ENCODE measurements at places on chromosomes 11 and 22.

GRCh38 chr11:65401073-65401802 is 14.8 kb downstream of the FRMD8 start:
- no peak for DNase-seq

- DNase-seq = no peak
Observed at GRCh38 chr11:804599-804964, 449 bp downstream of the PIDD1 start.

GRCh38 chr11:134243913-134244312 is 9.2 kb downstream of the THYN1 start:
- DNase-seq = no peak

DNA sequence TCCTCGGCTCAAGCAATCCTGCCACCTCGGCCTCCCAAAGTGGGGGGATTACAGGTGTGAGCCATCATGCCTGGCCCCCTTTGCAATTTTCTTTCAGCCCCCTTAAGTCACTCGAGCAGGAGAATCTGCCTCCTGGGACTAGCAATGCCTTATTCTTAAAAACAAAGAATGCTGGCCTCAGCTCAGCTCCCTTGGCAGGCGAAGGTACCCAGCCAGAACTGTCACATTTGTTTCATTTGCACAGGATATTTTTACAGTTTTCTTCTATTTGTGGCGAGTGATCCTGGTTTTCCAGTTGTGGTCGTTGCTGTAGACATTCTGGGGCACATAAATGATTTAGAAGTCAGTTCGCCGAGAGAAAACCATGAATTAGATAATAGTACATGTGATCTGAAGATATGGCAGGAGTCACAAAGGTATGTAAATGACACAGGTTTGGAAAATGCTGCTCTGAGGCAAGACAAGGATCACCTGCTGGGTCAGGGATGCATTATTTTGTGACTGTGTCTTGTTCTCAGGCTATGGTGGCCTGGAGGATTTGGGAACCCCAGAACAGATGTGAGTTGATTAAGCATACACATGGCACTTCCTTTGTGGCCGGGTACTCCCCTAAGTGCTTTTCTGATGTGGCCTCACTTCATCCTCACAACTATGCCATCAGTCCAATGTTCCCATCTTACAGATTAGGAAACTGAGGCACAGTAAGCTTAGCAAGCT is 51.2 kb upstream of the SLC22A12 start:
- DNase-seq = no peak

DNA sequence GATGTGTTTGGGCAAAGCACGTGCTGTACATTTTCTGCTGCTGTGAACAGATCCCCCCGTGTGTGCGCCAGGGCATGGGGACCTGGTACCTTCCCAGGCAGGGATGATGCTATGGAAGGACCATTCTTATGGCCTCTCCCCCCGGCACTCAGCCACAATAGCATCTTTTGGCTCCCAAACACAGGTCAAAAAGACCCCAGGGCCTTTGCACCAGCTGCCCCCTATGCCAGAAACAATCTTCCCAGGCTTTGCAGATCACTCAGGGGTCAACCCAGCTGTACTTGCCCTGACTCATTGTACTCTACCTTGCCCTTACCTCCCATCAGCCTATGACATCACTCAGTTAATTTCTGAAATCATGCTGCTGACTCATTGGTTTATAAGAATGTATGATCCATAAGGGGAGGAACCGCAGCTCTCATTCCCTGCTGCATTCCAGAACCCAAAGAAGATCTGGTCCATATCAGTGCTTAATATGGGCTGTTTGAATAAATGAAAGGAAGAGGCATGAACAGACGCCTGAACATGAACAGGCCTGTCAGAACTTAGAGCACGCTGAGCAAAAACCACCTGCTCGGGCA is 100.7 kb downstream of the CELSR1 start:
- no peak for DNase-seq

- DNase-seq = peak; percentile 36
Observed at GRCh38 chr22:37300551-37301017, 18.3 kb downstream of the CYTH4 start.

DNA sequence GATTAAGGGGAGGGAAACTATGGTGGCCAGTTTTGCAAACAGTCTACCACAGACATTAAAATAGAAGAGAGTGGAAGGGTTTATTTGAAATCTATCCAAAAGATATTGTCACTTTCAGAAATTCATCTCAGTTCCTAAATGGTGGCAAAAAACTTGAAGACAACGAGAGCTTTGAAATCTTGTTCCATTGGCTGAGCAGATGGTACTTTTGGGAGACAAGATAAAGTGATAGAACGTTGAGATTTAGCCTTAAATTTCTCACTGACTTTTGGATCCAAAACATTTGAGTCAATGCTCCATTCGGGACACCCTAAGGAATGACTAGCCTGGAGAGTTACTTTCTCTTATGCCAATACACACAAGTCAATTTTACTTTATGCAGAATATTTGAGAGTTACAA is 319.1 kb upstream of the LARGE1 start:
- DNase-seq = no peak

DNA sequence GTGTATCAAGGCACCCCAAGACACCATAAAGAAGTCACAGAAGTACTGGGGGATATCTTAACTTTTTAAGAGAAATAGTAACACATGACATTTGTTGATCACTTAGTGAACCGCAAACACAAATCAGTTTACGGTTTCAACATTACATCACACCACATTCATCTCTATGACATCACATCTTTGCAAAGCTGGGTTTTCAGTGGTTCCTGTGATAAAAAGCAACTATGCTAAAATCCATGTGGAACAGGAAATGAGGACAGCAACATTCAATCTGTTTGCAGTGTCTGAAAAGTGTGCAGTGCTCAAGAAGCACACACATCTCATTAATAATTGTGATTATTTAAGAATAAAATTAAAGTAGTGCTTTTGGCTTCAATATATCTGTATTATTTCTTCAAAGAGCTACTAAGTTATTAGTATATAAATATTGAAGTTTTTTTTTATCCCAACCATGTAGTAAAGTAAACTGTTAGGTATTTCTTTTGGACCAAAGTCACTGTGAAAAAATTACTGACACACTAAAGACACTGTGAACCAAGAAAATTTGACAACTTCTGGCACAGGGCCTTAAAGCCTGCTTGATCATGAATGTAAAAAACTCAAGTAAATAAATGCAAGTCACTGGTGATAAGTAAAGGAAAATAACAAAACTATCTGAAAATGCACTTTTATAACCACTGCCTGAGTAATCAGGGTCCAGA is 156.0 kb upstream of the SOX6 start:
- DNase-seq = no peak

DNA sequence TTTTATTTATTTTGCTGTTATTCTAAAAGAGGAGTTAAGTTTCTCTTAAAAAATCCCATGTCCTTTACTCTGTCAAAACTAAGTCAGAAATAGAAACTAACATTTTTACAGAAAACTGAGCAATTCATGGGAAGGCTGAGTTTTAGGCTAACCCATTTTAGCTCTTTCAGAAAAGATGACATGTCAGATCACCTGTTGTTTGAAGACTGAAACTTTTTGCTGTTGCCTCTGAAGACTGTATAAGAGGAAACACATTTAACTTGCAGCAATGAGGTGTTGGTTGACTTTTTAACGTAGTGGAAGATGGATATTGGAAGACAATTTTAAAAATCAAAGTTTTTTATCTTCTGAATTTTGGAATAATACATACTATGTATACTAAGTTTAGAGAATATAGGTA is 115.4 kb downstream of the METTL15 start:
- DNase-seq = no peak

DNA sequence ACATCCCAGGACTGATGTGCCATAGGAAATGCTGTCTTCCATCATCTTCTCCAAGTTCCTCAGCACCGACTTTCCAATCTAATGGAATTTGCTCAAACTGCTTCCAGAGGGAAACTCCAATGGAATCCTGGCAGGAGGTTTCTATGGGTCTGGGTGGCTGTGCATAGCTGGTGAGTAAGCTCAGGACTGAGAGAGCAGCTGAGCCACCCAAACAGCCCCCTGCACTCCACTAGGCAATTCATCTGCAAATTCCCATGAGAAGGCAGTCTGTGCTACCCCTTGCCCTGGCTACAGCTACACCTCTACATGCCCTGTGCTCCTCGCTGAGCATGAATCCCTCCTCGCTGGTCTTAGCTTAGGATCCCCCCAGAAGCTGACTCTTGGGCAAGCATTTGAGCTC is 127.9 kb upstream of the CSNK2A3 start:
- no peak for DNase-seq

DNA sequence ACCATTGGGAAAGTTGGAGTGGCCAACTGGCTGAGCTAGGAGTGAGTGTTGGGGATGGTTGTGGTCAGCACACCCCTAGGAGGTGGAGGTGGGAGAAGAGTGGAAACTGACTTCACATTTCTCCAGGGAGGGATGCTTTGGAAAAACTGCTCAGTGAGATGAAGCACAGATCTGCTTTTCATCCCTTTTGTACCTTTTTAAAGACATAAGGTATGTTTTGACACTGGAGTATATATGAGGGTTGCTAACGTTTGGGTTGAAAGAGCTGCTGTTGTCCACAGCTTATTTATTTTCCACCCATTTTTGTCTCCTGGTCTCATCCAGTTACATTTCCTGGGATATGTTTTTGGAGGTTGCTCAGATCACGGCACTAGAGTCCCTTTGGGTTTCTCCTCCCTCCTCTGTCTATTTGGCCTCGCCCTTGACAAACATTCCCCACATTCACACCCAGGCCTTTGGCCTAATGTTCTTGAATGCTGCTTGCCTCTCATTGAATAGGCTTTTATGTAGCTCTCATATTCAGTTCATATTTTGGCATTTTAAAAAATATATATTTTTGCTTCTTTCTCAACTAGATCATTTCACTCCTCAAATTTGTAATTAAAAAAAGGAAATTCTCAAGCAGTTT is 8.3 kb downstream of the SREBF2 start:
- DNase-seq = no peak

DNA sequence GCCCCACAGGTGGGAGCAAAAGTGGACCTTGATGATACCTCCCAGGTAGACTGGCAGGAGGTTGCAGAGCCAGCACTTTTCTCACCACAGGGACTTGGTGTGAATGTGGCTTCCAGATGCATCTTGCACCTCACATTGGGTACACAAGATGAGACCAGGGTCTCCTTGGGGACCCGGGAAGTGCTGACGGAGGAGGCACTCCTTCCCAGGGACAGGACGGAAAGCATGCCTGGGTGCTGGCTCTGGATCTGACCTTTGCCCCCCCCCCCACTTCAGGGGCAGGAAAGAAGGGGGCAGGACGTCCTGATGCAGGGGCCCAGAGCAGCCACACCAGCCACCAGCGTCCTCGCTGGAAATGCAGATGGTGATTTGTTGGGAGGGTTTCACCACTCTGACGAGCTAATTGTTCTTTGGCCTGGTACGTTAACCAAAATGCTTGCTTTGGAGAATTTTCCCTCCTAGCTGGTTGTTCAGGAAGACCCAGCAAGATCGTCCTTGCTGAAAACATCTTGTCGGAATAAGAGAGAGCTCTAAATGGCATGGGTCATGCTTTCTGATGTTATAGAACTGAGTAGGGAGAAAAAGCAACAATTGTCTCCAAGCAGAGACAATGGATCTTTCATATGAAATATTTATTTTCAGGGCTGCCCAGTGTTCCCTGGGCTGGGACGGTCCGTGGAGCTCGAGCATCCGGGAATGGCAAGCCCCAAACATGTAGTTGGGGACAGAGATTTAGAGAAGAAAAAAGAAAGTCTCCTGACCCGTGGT is 74.4 kb upstream of the PPARA start:
- no peak for DNase-seq

GRCh38 chr11:73894725-73895335 is 18.0 kb downstream of the PAAF1 start:
- no peak for DNase-seq

GRCh38 chr22:26656891-26657851 is at the start of gene MIAT:
TSS of gene MIAT (plus strand) at chr22:26657588.
- peak; percentile 56 for DNase-seq

GRCh38 chr22:43293655-43294392 is 49.3 kb downstream of the SCUBE1 start:
- DNase-seq = no peak

DNA sequence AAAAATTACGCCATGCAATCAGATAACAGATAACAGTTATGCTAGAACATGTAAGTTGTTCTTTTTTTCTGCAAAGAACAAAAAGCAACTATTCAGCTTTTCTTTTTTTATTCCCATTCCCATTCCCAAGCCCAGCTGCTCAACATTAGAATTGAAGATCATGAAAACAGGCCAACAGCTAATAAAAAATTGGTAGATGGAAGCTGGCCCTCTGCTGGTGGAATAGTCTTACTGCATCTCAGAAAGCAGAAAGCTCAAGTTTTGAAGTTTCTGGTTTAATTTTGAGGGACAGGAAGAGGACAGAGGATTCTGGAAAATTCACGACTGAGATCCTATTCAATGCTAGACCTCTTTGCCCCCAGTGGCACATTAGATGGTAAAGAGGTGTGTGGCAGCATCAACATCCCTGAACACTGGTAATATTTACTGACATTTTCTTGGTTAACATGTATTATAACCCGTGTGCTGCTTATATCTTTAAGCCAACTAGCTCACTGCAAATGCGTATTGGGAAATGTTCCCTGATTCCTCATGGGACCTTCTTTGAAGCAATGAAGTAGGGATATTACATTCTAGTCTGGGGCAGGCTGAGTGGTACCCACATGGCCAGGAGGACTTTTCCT is 591.2 kb downstream of the OPCML start:
- peak; percentile 3 for DNase-seq

DNA sequence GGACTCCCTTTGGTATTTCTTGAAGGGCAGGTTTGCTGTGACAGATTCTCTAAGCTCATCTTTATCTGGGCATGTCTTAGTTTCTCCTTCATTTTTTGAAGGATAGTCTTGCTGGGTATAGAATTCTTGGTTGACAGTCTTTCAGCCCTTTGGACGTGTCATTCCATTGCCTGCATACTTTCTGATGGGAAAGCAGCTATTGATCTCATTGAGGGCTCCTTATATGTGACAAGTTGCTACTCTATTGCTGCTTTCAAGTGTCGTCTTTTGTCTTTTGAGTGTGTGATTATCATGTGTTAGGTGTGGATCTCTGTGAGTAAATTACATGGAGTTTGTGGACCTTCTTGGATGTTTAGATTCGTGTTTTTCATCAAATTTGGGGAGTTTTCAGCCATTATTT is 21.9 kb downstream of the IGHMBP2 start:
- DNase-seq = no peak

DNA sequence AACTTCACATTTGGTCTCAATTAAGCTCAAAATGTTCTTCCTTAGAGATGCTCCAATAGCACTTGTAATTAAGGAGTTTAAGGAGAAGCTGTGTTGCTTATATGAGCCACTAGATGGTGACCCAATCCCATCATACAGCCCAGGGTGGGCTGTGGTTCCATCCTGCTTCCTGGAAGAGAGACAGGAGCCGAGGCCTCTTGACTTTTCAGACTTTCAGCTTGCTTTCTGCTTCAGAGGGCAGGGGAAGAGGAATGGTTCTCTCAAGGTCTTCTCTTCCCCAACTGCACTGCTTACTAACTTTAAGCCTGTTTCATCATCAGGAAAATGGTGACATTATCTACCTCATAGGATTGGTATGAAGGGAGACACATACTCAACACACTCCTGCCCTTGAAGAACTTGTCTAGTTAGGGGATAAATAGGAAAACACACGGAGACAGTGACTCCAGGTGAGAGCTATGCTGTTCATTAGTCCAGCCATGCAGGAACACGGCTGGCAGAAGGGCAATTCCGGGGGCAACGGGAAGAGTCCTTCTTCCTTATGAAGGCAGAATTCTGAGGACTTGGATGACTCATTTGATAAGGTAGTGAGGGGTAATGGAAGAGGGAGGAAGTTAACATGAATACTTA is 20.1 kb downstream of the TMEM218 start:
- peak; percentile 22 for DNase-seq

- no peak for DNase-seq
Observed at GRCh38 chr11:102761646-102762238, 18.7 kb downstream of the MMP10 start.

Data from CD4-positive, alpha-beta T cell treated with Interleukin-1 beta for 1 hour (primary cell).